Hematopoietic multipotent progenitor cell (in vitro differentiated cells): ENCODE measurements at places on chromosomes 4 and X. TPM values are rescaled to one million over a fixed set of nuclear protein-coding genes. Genes with fewer than 3 reads are reported as not detected.

Gene CT45A10
- not detected for total RNA-seq

Gene ZNF182
- 2.2 TPM for total RNA-seq

Gene HDAC8
- 19.9 TPM for total RNA-seq

Gene RPA4
- 1.6 TPM for total RNA-seq

Gene ETDB
- total RNA-seq: not detected

Gene CT47B1
- not detected for total RNA-seq

Gene GLRB
- total RNA-seq: 0.81 TPM

DNA sequence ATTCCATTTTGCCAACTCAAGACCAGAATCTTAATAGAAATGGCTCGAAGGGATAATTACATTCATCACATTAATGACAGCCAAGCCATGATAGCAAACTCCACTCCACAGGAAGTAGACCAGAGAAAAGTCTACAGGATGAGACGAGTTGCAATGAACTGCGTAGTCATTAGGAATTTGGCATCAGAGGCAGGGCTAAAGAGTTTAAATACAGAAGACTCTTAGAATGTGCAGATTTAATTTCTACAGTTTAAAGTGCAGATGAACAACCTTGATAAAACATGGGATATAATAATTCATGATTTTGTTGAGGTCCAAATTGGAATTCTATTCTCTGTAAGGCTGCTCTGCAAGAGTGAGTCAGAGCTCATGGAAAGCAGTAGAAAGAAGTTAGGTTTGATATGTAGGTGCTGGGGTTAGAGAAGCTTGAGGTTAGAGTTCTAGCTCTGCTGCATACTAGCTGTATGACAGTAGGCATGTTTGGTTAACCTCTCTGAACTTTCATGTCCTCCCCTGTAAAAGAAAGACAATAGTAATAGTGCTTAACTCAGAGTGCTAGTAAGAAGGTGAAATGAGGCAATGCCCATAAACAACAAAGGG, 32.2 kb downstream of the LNX1 start:
- no peak for DNase-seq

GRCh38 chr4:16686195-16686594, 212.2 kb downstream of the LDB2 start:
- DNase-seq: no peak

GRCh38 chrX:130909469-130910136, 6.6 kb upstream of the ENOX2 start:
- DNase-seq: no peak

DNA sequence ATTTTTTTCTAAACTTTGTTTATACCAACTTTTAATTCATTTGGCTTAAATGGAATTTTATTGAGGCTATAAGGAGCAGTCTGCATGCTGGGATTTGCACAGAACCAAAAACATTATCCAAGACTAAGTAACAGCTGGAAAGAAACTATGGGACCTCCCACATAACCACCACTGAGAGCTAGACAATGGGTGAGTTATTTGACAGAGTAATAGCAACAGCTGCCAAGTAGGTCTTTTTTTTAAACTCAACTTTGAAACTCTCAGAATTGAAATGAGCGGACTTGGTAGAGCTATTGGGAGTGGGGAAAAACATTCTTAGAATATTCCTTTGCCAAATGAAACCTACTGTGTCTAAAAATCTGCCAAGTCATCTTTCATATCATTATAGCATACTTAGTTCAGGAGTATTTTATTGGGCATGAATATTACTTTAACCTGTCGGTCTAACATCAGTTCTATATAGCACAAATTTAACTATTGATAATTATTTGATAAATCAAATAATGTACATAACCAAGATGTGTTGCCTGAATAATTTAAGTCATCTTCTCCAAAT, 1428.0 kb downstream of the PCDH7 start:
- DNase-seq: no peak

DNA sequence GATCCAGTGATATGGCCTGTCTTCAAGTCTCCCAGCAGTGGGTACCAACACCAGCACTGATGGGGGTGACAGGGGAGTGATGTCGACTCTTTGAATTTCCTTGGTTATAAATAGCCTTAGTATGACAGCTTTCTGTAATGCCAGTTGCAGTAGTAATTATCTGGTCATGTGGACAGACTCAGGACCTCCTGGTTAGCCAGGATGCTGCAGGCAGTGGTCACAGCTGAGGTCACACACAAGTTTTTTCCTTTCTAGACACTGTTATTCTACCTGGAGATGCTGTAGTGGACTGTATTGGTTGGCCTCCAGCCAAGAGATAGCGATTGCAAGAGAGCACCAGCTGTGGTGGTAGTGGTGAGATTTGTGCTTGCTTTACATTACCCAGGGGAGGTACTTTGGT, 63.6 kb downstream of the UPRT start:
- no peak for DNase-seq

GRCh38 chr4:105149771-105150170, 3.1 kb downstream of the TET2 start:
- DNase-seq: peak; percentile 11

GRCh38 chr4:140094438-140095420, 59.3 kb downstream of the MAML3 start:
- DNase-seq: peak; percentile 90

- DNase-seq: no peak
These were observed 281.1 kb downstream of the SLC7A11 start for GRCh38 chr4:137961051-137961438.

- DNase-seq: no peak
These were observed 16.3 kb downstream of the APBB2 start for GRCh38 chr4:41197996-41198395.

- peak; percentile 67 for DNase-seq
These were observed 18.4 kb upstream of the LDB2 start for GRCh38 chr4:16916719-16917337.

DNA sequence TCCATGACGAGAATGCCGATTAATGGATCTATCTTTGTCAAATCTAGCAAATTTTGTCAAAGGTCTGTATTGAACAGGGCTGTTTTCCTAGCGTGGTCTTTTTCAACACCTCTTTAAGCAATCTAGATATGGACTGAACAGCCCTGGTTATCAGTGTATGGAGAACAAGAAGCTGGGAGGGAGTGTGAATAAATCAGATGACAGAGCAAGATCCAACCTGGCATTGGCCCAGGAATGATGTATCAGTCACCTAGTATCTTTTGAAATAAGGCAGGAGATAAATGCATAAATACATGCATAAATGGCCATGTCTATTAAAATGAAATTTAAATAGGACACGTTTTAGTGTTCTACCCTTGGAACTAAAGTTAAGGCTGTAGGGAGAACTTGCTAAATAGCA, 15.7 kb upstream of the AP1S2 start:
- DNase-seq: no peak

- no peak for DNase-seq
These were observed 63.3 kb upstream of the CCDC160 start for GRCh38 chrX:134173541-134174272.

GRCh38 chr4:141909541-141909940, 273.2 kb downstream of the IL15 start:
- no peak for DNase-seq

DNA sequence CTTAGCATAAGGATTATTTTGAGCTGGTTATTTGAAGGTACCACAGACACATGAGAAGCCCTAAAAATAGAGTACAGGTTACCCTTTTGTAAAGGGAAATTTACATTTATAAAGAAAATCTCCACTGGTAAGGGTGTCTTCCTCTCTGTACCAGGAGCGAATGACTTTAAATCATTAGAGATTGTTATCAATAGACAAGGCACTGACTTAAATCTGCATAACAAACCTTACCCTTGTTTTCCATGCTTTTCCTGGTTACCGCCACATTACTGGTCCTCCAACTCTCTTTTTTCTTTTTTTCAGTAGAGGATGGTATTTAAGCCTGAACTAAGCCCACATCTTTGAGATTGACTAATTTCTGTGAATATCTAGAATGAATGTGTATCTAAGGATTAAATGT, 129.8 kb downstream of the SLC7A11 start:
- no peak for DNase-seq

DNA sequence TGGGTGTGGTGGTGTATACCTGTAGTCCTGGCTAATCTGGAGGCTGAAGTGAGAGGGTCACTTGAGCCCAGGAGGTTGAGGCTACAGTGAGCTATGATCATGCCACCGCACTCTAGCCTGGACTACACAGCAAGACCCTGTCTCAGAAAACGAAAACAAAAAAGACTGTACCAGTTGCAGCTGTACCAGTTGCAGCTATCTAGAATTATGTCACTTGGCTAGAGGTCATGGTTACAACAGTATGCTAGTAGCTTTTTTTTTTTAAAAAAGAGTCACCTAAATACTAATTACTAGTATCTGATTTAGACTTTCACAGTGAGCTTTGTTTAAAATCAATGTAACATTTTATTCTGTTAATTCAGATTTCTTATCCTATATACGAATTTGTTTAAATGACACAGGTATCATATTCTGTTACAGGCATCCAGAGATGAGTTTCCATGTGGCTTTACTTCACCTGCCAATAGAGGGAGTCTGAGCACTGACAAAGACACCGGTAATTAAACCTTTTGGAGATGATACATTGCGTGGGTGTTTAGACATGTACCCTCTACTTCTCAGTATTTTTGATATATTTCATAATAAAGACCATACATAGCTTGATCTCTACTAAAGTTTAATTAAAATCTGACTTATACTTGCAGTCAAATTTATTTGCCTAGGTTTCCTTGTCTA, 100.2 kb upstream of the IL13RA1 start:
- DNase-seq: no peak

DNA sequence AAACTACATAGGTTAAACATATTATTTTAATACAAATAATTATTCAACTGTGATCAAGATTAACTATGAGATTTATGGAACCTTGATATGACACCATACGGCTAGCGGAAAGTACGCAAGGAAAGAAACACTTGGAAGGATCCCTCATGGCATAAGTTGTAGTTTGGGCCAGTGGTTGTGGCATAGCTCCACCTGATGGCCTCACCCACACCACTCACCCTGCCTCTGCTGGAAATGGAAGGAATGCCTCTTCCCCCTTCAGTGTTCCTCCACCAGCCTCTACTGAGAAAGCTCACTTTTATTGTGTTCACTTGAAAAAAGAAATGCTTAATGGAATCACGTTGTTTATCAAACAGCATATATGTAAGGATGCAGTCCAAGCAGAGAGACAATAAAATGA, 86.4 kb downstream of the BMP15 start:
- DNase-seq: no peak

DNA sequence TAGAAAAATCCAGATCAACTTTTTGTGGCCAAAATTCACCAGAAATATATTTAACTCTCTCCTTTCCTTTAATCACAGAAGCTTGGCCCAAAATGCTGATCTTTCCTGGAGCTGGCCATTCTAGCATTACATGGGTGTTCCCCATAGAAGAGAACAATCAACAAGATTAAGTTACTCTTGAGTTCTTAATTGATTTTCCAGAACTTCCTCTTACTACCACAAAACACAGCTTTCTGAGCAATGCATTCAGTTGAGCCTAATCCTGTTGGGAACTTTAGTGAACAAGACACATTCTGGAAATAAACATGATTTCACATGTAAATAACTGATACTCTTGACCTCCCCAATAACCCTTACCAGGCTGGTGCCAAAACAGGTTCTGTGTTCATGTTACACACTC, 45.4 kb upstream of the STIM2 start:
- no peak for DNase-seq

- no peak for DNase-seq
These were observed 247.1 kb downstream of the SPRY1 start for GRCh38 chr4:123643691-123644090.

DNA sequence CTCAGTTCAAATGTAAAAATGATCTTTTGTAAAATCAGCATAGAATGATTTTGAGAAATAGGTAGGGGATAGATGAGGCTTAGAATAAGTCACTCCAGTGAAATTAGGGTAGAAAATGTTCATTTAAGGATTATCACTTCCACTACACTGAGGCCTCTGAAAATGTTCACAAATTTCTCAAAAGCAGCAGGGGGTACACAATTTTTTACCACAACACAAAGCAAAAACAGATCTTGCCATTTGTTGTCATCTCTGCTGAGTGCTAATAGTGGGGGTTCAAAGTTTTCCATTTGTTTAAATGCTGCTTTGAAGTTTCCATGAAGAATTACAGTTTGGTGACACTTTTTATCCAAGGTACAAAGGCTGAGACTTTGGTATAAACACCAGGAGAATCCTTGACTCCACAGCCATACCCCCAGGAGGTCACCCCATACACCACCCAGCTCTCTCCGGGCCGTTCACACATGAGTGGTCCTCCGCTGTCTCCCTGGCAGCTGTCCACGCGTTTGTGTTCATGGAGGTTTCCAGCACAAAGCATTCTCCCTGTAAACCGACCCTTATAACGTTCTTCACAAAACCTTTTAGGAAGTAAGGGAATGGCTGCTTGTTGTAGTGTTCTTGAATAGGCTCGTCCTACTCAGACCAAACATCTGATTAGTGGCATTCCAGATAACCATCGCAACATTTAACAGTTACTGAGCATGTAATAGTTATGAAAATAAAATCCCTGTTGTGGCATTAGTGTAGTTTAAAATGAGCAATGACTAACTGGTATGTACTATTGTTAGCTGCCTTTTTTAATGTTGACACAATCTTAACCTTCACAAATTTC, 71.0 kb downstream of the PRSS12 start:
- DNase-seq: no peak

GRCh38 chr4:120812216-120812615, 110.3 kb downstream of the PRDM5 start:
- no peak for DNase-seq

DNA sequence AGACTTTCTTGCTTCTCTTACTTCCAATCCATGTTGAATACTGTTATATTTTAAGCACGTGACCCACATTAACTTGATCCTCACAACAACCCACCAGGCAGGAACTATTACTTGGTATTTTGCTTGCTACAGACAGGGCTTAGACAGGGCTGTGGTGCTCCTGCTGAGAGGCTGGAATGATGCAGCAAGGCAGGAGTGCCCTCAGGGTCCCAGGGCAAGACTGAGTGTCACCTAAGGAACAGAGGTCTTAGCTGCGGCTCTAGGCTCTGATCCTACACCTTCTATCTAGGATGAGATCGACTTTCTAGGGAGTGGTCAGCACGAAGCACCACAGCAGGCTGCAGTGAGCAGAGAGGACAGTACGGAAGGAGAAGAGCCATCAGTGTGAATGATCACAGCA, 20.0 kb downstream of the TAPT1 start:
- DNase-seq: no peak

DNA sequence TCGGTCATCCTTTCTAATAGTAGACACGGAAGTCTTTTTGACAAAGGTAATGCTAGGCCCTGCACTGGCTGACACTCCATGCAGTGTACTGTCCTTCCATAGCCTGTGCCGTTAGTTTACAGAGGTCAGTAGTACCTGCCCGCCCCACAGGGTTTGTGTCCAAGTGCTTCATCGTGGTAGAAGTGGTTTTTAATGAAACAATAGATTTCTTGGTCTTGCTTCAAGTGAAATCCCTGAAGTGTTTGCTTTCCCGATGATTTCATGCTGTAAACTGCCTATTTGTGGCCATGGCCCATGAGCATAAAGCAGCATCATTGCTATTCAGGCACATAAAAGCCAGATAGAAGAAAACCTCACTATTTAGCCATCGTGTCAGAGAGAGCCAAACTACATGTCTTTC, 139.3 kb downstream of the GPR143 start:
- no peak for DNase-seq

- no peak for DNase-seq
These were observed 839 bp downstream of the STK26 start for GRCh38 chrX:132023896-132024386.
